ENCODE measurements at places on chromosomes 1 and 21.

- ATAC-seq = no peak
These were observed 11.2 kb downstream of the PSEN2 start for GRCh38 chr1:226881515-226882185.

GRCh38 chr1:20187813-20188454 is 1.6 kb upstream of the PLA2G2C start:
- no peak for ATAC-seq

GRCh38 chr1:234325878-234326496 is 47.3 kb upstream of the COA6 start:
- ATAC-seq = no peak

GRCh38 chr1:65948609-65949229 is 156.0 kb downstream of the PDE4B start:
- no peak for ATAC-seq

- ATAC-seq = no peak
These were observed 54.7 kb upstream of the DSCAM start for GRCh38 chr21:40901691-40902090.

GRCh38 chr1:209231476-209232156 is 351.9 kb upstream of the CAMK1G start:
- no peak for ATAC-seq

DNA sequence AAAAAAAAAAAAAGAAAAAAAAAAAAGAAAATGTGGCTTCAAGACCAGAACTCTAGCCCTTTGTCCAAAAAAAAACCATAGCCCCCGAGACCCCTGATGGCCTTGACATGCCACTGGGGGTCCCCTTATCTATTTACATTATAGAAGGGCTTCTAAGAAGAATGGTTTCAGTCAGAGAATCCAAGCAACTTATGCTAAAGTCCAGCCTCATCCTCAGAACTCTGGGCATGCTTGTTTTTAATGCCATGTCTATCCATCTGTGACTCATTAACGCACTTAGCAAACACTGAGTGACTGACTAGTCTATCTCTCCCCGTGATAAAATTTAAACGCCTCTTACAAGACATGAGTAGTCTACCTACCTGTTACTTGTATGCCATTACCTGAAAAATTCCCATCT is 29.3 kb downstream of the ERG start:
- ATAC-seq = no peak

GRCh38 chr1:38135625-38136414 is 89.2 kb upstream of the POU3F1 start:
- no peak for ATAC-seq

DNA sequence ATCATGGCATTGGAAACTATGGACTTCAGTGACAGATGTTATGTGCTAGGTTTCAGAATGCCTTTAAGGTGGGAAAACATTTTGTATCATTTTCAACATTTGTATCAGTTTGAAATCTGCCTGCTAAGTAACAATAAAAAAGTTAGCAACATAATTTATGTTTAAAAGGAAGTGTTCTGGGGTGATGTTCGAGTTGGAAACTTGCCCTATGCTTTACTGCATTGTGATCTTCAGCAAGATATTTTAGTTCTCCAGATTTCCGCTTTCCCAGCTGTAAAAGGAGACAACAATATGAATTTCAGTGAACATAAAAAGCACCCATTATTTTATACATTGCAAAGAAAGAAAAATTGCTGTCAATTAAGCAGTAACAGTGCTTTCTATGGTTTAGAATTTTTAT is 187.4 kb downstream of the DISC1 start:
- no peak for ATAC-seq

GRCh38 chr1:236095705-236096520 is 31.0 kb upstream of the NID1 start:
- no peak for ATAC-seq

Measured in gastroesophageal sphincter (tissue), 4 donors.